ENCODE measurements at places on chromosomes 4 and X.
A peak's percentile ranks its signal among the peaks of the same experiment; 100 is the strongest.

DNA sequence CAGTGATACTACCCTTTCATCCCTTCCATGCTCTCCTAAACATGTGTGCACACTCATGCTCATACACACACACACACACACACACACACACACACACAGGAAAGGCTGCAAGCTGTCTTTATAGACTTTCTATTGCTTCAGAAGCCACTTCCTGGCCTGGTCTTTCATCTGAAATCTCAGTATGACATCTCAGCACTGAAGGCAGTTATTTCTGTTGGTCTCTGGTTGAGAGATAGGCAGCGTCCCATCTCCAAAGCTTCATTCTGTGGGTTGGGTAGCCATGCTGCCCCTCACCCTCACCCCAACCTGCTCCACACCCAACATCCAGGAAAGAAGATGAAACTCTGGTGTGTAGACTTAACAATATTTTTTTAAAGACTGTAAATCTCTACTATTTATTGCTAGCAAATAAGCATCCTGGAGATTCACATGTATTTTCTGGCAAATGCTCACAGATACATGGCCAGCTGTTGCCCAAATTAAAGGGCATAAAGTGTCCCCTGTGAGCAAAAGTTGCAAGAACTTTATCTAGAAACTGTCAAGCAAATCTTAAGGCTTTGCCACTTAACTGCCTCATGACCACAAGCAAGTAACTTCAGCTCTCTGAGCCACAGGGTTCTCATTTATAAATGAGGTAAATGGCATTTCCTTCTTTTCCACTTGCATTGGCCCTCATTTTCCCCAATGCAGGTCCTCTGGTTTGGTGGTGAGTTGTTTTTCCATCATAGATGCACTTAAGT, 189.8 kb upstream of the AFF2 start:
- no peak for DNase-seq

- DNase-seq: no peak
Observed at GRCh38 chrX:134985479-134985878, 5.3 kb upstream of the SMIM10 start.

DNA sequence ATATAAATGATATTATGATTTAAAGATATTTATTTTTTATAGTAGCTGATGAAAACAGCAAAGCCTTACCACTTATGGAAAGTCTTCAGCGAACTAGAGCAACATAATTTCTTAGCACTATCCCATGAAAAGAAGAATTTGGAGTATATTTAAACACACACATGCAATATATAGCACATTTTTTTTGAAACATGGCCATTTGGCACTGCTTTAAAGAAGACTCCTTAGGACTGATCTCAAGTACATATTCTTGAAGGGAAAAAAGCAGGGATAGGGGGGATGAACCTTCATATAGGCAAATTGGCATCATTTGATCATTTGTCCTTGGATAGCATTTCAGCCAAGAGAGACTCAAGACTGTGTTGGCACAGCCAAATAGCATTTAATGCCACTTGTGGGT, 193.3 kb downstream of the ANKRD50 start:
- DNase-seq: no peak

- no peak for DNase-seq
Observed at GRCh38 chr4:17719106-17719505, 62.3 kb downstream of the FAM184B start.

DNA sequence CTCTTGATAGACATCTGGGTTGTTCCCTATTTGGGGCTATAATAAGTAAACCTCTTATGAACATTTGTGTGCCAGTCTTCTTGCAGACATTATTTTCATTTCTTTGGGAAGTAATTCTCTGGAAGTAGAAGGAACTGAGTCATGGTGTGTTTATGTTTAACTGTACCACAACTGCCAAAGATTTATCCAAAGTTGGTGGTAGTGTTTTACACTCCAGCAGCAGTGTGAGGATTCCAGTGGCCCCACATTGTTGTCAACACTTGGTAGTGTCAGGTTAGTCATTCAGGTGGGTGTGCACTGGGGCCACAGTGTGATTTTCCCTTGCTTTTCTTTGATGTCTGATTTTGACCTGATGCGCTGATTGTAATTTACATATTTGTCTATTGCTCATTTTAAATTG, 5.0 kb upstream of the UVSSA start:
- DNase-seq: peak; percentile 23

DNA sequence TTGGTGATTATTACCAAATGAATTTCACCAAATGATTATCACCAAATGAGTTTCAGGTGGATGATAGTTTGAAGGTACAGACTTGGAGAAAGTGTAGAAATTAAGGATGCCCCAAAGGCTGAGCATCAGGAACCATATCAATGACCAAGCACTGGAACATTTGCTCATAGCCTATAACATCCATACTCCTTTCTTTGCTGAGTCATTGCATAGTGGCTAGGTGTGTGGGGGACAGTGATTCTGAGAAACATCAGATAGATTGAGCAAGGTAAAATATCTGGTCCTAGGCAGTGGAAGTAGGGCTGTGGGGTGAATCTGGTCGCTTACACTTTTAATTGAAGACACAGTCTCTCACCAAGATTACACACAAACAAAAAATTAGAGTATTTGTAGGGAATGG, 1362.5 kb upstream of the PABPC4L start:
- no peak for DNase-seq

DNA sequence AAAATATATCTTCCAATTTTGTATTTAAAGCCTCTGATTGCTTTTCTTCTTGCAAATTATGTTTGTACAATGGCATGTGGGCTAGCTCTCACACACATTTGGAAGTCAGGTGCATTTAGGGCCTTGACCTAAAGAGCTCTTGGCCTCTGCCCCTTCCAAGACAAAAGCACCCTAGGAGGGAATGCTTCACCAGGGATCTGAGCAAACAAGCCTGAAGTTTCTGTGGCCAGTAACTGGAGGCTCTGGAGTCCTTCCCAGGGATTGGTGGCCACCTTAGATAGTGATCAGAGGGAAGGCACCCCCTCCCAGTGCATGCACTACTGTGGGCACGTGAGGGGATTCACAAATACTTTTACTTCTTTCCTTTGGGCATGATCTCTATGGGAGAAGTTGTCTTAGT, 60.3 kb upstream of the DIPK2B start:
- no peak for DNase-seq

DNA sequence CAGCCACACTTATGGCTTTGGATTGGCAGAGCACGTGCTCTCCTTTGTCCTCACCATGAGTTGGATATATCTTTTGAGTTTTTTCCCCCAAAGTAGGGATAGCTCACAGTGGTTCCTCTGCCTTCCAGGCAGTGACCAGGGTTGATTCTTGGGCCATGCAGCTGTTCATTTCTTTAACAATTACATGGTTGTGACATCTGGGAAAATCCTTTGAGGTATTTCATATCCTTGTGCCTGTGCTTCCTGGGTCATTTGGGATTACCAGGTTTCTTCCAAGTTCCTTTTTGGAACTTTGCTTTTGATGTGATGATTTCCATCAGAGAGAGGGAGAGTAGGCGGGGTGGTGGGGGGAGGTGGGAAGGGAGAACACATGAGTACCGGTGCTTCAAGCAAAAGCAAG, 15.6 kb downstream of the BCORL1 start:
- no peak for DNase-seq

- no peak for DNase-seq
Observed at GRCh38 chr4:58111818-58112217, 1001.6 kb upstream of the IGFBP7 start.

DNA sequence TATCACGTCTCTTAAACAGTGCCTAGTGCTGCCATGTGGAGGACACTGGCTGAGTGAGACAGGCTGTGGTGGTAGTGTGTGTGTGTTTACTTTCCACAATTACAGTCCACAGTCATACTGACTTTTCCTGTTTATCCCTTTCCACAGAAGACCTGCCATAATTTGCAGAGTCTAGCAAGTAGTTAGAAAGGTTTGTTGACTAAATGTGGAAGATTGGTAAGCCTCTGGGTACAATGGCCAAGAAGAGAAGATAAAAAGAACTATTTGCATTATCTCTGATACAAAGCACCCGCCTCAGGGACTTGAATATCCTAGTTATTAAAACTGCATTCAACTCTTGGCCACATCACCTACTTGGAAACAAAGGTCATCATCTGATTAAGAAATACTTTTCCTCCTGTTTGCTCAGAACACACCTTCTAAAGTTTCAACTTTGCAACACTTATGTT, 89.1 kb downstream of the FAM13A start:
- DNase-seq: no peak

GRCh38 chr4:33626221-33626620, 2618.1 kb downstream of the ARAP2 start:
- no peak for DNase-seq

DNA sequence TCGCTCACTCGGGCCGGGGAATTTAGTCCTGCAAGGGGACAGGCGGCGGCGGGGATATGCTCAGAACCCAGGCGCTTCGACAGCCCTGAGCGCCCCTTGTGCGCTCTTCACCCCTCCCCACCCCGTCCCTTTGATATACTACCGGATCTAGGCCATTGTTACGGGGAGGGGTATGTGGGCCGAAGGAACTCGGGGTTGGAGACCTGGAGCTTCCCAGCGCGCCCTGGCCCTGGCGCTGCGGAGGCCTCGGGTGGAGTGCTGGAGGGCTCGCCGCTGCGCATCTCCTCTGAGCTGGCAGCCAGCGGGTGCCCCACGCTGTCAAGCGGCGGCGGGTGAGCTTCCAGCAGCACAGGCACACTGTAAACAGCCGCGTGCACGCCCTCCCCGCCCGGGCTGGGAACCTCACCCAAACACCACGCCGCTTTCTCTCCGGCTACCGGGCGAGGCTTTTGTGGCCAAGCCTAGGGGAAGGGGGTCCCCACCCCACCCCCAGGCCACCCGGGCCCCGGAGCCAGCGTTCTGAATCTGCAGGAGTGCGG, 54.5 kb upstream of the BCOR start:
- DNase-seq: no peak

- DNase-seq: no peak
Observed at GRCh38 chrX:79336869-79337815, 30.0 kb downstream of the ITM2A start.

DNA sequence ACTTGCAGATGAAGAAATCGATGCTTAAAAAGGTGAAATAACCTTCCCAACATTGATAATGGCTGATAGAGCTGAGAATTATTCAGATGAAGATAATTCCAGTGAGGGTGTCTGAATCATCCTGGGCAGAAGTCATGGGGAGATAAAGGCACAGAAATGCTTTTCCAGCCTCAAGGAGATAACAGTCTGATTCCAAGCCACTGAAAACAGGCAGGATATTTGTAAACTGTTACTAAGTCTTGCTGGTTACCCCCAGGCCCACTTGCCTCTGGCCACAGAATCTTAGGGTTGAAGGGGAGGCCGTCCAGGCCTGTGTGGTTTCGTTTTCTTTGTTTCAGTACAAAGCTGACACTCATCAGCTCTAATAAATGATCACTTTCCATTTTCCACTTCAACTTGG, 158.5 kb downstream of the SH3KBP1 start:
- DNase-seq: no peak

DNA sequence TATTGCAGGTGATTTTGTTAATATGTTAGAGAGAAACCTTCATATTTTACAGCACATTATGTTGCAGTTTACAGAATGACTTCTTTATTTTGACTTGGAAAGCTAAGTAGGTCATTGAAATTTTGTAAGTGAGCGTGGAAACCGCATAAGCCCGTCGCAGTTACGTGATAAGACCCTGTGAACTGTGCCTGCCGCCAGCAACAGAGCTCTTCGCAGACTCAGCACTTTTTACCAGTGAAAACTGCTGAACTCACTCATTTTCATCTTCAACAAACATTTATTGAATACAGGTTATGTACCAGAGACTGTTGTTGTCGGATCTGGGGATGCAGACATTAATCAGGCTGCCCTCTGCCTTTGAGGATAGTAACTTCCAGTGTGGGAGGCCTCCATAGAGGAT, 355.7 kb downstream of the HS3ST1 start:
- DNase-seq: no peak

DNA sequence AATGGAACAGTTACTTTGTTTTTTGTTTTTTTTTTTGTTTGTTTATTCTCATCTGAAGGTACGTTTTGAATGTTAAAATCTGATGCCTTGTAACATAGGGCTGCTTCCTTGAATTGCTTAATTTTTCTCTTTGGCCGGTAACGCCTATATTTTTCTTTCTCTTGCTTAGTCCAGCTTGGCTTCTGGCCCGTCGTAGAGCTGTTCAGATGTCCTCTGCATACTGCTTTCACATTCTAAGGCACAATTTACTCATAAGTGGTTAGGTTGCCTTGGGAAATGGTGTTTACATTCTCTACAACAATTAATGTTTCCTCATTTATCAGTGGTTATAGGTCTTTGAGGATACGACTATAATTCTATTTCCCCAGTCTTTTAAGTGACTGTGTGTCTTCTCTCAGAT, 7.9 kb downstream of the NONO start:
- no peak for DNase-seq

DNA sequence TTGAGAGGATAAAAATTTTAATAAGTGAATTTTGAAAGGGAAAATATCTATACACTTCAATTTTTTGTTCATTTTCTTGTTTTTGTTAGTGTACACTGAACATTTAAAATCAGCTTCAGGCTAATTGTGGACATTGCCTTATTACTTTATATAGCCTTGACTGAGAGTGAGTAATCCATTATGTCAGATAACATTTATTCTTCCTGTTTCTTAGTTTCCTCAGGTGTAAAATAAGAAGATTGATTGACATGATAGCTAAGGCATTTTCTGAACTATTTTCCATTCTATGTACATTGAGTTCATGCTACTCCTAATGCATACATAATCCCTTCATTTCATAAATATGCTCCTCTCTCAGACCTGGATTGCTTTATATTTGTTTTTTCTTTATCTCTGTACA, 607.3 kb upstream of the AADAT start:
- no peak for DNase-seq

GRCh38 chr4:133624744-133625143, 475.6 kb downstream of the PCDH10 start:
- DNase-seq: no peak

- DNase-seq: no peak
Observed at GRCh38 chr4:26044983-26045382, 131.0 kb downstream of the SMIM20 start.

- DNase-seq: peak; percentile 75
Observed at GRCh38 chrX:14616836-14617235, 87.5 kb downstream of the GLRA2 start.

- no peak for DNase-seq
Observed at GRCh38 chr4:77418333-77418732, 187.3 kb upstream of the CXCL13 start.

- DNase-seq: no peak
Observed at GRCh38 chr4:184120549-184121127, 97.0 kb downstream of the ENPP6 start.

- no peak for DNase-seq
Observed at GRCh38 chr4:184807256-184807655, 18.5 kb downstream of the ACSL1 start.

Data from fibroblast of skin of right biceps (primary cell).